T-helper 9 cell (primary cell): ENCODE measurements at places on chromosomes 3 and 15.

- no peak for DNase-seq
Measured at GRCh38 chr15:36331531-36332275, 247.7 kb upstream of the CDIN1 start.

GRCh38 chr3:106611841-106612240, 743.0 kb upstream of the CBLB start:
- no peak for DNase-seq

DNA sequence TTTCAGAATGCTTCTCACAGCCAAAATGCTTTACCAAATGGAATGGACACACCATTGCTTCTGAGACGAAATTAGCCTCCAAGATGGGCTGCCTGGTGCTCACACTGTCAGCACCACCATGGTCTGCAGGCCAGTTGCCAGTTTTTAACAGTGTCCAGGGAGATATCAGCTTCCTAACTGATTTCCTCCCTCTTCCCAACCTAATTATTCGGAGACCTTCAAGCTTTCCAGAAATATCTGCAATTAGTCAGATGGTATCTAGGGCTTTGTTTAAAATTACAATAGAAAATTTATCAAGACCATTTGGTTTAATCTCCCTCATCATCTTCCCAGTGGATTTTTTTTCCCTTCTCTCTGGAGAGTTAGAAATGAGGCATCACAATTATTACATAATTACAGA, 287.5 kb downstream of the ZPLD1 start:
- no peak for DNase-seq

DNA sequence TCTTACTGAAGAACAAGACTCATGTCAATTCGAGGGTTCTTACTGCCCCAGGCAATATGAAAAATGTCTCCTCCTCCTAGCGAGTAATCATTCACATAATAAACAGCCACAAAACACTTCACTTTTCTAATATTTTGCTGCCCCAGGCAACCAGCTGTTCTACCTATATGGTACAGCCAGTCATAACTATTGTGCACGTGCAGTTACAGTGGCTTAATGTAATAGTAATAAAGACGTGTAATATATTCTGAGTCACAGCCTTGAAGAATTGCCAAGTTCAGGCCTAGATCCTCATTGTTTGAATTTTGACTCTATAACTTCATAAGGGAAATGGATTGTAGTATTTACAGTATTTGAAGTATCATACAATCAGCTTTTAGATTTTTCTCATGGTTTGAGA, 1250.0 kb upstream of the GBE1 start:
- no peak for DNase-seq

DNA sequence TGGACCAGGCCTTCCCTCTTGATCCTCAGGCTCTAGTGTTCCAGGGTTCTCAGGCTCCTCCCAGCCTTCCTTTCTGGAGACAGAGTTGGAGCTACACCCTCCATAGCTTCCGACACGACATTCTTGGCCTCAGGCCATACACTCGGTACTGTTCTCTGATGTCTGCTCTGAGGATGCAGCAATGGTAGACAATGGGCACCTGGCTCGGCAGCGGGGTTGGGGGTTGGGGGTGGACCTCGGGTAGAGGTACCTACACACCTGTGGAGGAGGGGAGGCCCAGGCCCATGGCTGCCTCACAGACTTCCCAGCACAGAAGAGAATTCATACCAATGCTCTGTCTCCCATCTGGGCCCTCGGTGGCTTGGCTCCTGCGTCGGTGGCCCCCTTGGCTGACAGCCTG, 21.4 kb downstream of the CCDC13 start:
- no peak for DNase-seq

- no peak for DNase-seq
Measured at GRCh38 chr3:11692532-11692813, 48.8 kb upstream of the VGLL4 start.

- DNase-seq = no peak
Measured at GRCh38 chr15:52128568-52128967, 16.0 kb upstream of the BCL2L10 start.

GRCh38 chr3:122091602-122092295, 36.6 kb downstream of the CD86 start:
- no peak for DNase-seq

GRCh38 chr15:79376383-79376782, 55.8 kb upstream of the MINAR1 start:
- no peak for DNase-seq

- no peak for DNase-seq
Measured at GRCh38 chr3:78644847-78645246, 1123.0 kb downstream of the ROBO1 start.

- no peak for DNase-seq
Measured at GRCh38 chr3:173725507-173725906, 328.0 kb downstream of the NLGN1 start.

GRCh38 chr15:85950101-85950500, 129.6 kb upstream of the AGBL1 start:
- DNase-seq = no peak

DNA sequence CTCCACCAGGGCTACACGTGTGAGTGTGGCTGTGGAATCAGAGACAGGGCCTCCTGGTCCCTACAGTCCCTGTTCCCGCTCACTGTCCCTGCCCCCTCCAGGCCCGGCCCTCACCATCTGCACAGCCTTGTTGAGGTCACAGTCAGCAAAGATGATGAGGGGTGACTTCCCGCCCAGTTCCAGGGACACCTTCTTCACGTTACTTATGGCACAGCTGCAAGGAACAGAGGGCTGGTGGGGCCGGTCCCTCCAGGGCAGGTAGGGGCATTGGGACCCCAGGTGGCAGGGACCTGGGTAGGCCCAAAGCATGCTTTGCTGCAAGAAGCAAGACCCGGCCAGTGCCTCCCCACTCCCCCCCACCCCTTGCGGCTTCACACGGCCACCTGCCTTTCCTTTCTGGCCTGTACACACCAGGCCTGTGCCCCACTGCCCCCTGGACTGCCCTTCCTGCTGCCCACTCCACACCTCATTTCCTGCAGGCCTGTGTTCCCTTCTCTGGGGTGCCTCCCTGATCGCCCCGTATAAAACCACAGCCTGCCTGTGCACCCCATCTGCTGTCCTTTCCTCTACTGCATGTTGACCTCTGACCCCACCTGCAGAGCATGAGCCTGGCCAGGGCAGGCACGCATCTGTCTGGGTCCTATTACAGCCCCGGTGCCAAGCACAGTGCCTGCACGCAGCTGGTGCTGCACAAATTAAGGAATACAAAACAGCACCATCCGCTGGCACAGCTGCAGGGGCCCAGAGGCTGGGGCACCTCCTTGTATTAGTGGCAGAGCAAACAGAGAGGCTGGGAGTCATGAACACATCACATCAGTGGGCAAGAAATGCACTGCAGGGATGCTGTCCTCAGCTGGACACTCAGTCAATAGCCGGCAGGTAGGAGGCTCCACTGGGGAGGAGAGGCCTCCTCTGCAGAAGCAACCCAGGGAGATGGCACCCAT, 30.8 kb upstream of the SLC41A3 start:
- DNase-seq = no peak

DNA sequence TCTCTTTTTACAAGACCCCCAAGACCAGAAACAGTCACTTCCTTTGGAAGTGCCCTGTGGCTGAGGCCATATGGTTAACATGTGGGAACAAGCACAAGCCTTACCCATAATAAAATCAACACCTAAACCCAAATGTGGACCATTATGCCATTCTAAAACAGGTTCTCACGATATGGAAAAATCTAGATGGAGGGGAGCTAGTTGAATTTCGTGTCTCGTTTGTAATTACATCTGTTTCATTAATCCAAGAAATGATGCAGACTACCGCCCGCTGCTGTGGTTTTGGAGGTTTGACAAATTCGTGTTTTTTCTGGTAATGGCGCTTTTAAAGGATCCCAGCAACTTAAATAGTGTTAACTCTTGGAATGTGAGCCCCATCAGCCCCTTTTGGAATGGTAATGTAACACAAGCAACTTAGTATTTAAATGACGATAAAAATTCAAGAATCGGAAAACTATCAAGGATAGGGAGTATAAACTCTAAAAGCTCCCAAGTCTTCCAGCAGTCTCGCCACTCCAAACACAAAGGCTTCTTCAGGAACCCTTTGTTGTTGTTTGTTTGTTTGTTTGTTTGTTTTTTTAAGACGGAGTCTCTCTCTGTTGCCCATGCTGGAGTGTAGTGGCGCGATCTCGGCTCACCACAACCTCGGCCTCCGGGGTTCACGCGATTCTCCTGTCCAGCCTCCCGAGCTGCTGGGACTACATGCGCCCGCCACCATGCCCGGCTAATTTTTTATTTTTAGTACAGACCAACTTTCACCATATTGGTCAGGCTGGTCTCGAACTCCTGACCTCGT, 1.1 kb downstream of the CNBP start:
- DNase-seq = no peak

DNA sequence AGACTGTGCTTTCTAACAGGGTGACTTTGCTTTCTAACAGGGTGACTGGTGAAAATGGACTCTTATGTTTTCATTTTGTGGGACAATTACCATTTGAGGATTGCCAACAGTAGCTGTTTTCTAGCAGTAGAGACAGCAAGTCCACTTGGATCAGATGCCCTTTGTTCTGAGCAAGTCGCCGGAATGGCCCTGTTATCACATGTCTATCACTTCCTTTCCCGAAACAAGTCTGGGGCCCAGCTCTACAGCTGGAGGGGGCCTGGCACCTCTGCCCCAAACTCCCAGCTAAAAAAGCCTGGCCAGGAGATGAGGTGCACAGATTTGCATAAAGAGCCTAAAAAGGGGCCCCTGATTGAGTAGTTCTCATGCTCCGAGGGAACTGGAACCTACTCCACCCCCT, 44.6 kb downstream of the THBS1 start:
- no peak for DNase-seq

DNA sequence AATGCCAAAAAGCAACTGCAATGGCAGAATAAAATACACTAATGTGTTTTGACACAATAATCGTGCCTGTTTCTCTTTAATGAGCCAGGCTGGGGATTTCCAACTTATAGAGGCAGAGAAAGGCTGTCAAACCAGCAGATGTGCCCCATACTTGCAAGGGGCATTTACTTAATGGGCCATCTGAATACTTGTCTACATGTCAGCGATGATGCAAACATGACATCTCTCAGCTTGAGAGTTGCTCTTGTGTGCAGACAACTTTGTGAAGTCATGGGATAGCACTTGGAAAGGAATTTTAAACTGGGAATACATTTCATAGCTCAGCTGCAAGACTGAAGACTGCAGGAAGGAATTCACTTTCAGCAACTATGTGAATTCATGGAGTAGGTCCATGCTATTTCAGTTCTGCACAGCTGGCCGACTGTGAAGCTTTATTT, 127.4 kb upstream of the ADAMTS9 start:
- no peak for DNase-seq

DNA sequence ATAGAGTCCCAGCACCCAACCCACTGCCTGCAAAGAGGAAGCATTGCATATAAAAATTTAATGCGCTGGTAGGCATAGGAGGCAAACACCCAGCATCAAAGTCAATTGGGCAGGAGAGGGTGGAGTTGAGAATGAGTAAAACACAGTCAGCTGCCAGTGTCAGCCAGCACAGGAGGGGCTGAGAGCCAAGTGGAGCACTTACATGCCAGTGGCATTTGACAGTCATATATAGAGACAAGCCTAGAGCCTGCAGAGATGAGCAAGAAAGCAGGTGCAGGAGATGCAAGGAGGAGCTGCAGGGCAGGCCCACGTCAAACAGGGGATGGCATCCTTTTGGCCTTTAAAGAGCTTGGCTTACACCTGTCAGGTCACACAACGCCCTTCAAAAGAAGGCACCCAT, 27.6 kb upstream of the ZFAND6 start:
- no peak for DNase-seq

- DNase-seq = no peak
Measured at GRCh38 chr15:65996901-65997300, 127.6 kb downstream of the RAB11A start.

- DNase-seq = no peak
Measured at GRCh38 chr3:99470841-99471240, 167.6 kb upstream of the COL8A1 start.

GRCh38 chr3:186782542-186783057, 777 bp upstream of the EIF4A2 start:
- DNase-seq = no peak

DNA sequence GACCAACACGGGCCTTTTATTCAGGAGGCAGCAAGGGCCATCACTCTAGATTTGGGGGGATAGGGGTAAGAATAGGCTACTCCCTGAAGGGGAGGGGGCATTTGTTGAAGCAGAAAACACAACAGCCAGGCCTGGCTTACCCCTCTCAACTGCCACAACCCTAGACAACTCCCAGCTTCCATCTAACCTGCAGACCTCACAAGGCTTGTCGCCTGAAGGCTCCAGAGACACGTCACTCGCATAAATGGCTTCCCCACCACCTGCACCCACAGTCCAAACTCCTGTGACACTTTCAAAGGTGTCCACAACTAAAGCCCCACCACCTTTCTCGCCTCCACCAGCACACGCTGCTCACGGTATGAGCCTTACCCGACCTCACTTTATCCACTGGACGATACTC, 14.9 kb downstream of the POLG start:
- DNase-seq = no peak
